Caco-2 (cell line): ENCODE measurements at places on chromosomes 3 and 15. TPM values are rescaled to one million over a fixed set of nuclear protein-coding genes. Genes with fewer than 3 reads are reported as not detected.

Gene MOBP
- total RNA-seq = 0.27 and 0.60 TPM in 2 replicates

Gene MTMR10
- total RNA-seq = 27.5 and 33.2 TPM in 2 replicates

Gene DNASE1L3
- 0.27 TPM in 1 of 2 replicates, not detected in the other for total RNA-seq

Gene GABRR3
- total RNA-seq = not detected in 2 replicates

Gene SI
- 1.7 and 2.6 TPM in 2 replicates for total RNA-seq

Gene SH3GL3
- not detected in 2 replicates for total RNA-seq

Gene MCF2L2
- total RNA-seq = 3.9 and 4.6 TPM in 2 replicates

Gene AMIGO3
- total RNA-seq = not detected in 2 replicates

Gene POPDC2
- 0.77 and 1.4 TPM in 2 replicates for total RNA-seq

Gene PATL2
- 0.32 TPM in 1 of 2 replicates, not detected in the other for total RNA-seq

Gene IGSF11
- total RNA-seq = 0.37 and 0.41 TPM in 2 replicates

Gene CISH
- 2.9 and 3.4 TPM in 2 replicates for total RNA-seq

Gene DNAJC13
- total RNA-seq = 38.1 and 42.3 TPM in 2 replicates

Gene SMCO1
- total RNA-seq = not detected in 2 replicates

Gene CGNL1
- 8.3 and 9.4 TPM in 2 replicates for total RNA-seq

Gene CATSPER2
- 1.4 and 2.4 TPM in 2 replicates for total RNA-seq

Gene POLR2M
- 74.7 and 81.6 TPM in 2 replicates for total RNA-seq

Gene GUCA1C
- total RNA-seq = not detected in 2 replicates

Gene GASK1A
- total RNA-seq = 0.16 TPM in 1 of 2 replicates, not detected in the other

Gene TMEM212
- total RNA-seq = not detected in 2 replicates

Gene COL6A5
- total RNA-seq = not detected in 2 replicates
